ENCODE measurements at places on chromosomes 6 and 20.

GRCh38 chr6:139580592-139581484 is 206.4 kb upstream of the CITED2 start:
- DNase-seq, result no peak

- no peak for DNase-seq
These were observed 147.8 kb downstream of the TBC1D7 start for GRCh38 chr6:13180538-13180937.

DNA sequence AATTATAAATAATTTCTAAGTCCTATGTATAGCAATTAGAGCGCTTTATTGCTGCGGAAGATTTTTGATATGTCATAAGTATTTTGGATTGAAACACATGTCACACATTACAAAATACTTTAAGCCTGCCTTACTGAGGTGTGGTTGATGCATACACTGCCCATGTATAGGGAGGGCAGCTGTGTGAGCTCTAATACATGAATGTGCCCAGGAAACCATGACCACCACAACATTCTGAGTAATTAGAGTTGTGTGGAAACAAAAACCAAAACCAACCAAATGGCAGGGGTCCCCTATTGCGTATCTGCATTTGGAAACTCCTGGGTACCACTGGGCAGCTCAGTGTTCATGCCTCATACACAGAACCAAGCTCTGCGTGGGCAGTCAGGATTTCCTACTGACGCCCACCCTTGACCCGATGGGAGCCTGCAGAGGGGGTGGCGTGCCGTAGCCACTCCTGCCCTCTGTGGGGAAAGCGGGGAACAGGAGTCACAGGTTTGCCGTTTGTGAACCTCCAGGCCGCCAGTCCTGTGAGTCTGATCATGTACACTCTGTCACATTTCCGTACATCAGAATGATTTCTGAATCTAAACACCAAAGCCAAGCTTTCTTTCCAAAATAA is 50.9 kb upstream of the PDE10A start:
- DNase-seq, result no peak

DNA sequence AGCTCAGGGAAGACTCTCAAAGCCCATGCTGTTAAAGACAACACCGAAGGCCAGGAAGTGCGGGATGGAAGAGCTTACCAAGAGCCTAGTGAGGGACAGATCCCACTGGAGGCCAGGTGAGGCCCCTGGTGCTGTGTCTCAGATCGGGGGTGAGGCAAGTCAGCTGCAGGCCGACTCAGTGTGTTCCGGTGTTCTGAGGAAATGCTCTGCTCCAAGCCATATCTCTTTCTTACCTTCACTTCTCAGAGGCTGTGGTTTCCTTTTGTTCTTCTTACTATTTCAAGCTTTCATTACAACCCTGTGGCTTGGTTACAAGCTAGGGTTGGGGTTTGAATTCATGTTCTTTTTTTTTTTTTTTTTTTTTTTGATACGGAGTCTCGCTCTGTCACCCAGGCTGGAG is 114.3 kb upstream of the ZFP64 start:
- DNase-seq, result no peak

DNA sequence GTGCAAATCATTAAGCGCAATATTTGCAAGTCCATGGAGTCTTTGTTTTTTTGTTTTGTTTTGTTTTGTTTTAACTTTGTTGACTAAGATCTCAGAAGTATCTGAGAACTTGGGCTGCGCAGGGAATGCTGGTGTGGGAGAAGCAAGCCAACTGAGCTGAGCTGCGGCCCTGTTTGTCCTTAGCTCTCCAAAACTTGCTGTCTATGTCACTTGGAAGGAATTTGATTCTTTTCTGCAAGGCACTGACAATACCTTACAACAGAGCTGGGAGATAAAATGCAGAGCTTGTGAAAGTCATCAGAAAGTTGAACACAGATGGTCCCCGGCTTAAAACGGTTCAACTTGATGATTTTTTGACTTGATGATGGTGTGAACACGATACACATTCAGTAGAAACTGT is 5.4 kb downstream of the SLC22A23 start:
- DNase-seq, result no peak

DNA sequence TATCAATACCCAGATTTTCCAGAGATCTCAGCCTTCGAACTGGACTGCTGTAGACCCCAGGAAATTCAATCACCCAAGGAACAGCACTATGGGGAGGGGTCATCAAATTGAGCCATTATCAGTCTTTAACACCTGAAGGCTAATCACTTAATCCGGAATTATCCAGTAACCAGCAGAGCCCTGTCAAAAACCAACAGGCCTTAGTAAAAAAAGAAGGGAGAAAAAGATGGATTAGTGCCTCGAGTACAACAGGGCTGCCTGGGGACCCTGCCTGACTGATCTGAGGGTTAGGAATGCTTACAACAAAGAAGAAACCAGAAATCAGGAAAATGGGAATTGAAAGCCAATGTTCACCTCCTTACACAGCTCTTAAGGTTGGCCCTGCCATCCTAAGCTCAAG is 7.6 kb downstream of the RRAGD start:
- no peak for DNase-seq

GRCh38 chr6:20092071-20092566 is 120.2 kb downstream of the MBOAT1 start:
- DNase-seq, result no peak

DNA sequence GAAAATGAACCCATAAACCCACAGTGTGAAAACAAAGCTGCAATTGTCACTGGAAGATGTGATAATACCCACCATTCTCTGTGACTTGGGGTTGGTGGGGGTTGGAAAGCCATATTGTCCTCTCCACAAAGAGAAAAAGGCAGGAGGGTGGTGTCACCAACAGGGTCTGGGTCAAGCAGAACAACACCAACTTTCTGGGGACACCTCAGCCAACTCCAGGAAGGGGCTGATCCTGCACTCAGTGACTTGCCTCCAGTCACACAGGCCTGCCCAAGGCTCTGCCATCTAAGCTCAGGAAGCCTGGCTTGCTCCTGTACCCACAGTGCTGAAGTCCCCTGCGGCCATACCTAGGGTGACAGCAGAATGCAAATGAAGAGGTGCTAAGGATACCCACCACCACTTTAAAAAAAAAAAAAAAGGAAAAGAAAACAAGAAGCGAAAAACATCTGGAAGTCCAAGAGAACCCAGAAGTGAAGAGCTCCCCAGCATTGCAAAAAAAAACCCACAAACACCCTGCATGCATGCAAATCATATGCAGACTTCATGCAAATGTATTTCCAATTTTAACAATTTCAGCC is 110.6 kb downstream of the PREX1 start:
- no peak for DNase-seq

GRCh38 chr6:157638779-157639178 is 184.3 kb upstream of the SNX9 start:
- DNase-seq, result no peak

- no peak for DNase-seq
These were observed 13.1 kb upstream of the CDK19 start for GRCh38 chr6:110828396-110828795.

- no peak for DNase-seq
These were observed 279.6 kb downstream of the NRN1 start for GRCh38 chr6:5726976-5727718.

GRCh38 chr6:7148100-7148822 is 40.5 kb downstream of the RREB1 start:
- no peak for DNase-seq

- DNase-seq, result no peak
These were observed 718.6 kb downstream of the QKI start for GRCh38 chr6:164133095-164133494.

DNA sequence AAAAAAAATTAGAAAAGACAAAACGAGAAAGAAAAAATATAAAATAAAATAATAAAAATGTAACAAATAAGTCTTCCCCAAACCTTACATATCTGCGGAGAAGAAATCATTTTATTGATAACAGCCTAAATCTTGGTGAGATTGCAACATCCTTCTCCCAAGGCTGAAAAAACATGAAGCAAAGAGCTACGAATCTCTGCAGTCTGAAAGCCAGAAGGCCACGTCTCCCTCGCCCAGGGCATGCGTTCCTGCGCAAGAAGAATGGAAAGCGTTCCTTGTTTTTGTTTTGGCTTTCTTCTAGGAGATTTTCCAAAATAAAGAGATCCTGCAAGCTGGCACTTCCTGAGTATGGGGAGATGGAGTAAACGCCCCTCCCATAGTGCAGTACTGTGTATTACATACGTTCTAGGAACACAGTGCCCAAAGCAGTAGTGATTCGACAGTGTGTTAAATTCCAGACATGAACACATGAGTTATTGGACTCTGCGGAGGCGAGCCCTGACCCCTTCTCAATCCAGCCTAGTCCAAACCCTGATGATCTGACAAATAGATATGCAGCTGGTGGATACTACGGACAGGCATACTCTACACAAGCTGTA is 126.7 kb upstream of the RREB1 start:
- no peak for DNase-seq

DNA sequence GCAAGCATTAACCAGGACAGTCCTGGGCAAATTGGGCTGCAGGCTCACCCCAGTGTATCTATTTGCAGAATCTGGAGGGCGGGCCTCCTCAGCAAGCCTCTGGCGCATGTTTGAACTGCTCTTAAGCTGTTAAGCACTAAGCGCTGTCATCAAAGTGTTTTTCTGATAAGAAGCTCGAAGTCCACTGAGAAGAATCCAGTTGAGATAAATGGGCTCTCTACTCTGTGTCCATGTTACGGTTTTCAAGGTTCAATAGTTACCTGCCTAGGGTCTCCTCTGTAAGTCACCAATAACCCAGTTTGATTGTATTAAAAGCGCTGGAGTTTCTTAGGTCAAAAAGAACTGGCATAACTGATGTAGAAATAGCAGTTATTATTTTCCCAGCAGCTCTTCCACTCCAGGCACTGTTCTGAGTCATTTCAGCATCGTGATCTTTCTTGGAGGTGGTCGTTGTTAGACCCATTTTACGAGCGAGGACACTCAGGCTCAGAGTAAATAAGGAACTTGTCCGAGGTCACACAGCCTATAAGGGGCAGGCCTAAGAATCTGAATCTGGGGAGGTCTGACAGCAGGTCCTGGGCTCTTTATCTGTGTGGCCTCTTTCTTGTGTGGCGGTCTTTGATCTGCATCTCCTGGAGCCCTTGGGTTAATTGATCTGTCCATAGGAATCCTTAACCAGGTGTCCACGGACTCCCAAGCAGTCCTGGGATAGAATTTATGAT is 207.4 kb upstream of the ZNF217 start:
- no peak for DNase-seq

GRCh38 chr6:31125162-31125561 is 4.9 kb upstream of the CDSN start:
- DNase-seq, result no peak

DNA sequence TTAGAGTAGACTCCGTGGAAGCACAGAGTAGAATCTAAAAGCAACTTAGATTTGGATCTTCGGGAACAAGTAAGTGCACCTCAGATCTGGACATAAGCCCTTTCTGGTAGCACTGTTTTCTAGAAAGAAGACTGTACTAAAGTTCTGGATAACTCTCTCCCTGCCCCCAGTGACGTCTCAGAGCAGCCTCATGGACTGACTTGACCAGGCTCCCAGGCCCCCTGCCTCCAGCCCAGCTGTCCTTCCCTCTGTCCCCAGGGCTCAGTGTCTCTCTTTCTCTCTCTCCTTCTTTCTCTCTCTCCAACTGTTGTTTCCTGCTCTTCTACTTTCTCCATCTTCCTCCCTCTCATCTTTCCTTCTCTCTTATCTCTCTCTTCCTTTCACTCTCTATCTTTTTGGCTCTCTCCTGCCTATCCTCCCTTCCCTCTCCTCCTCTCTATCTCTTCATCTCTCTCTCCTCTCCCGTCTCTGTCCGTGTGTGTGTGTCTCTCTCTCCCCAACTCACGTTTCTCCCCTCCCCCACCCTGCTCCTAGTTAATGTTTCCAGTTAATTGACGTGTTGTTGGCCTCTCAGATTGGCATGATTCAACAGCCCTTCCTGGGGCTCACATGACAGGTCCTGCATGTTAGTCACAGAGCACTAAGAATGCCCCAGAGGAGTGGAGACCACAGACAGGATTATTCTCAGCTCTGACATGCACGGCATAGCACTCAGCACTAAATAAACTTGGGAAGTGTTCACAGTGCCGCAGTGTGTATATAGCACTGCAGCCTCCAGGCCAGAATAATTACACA is 180.4 kb upstream of the FOXQ1 start:
- DNase-seq, result no peak

- no peak for DNase-seq
These were observed 137.6 kb downstream of the UST start for GRCh38 chr6:148884461-148884860.

- DNase-seq, result no peak
These were observed 392.4 kb upstream of the SOX4 start for GRCh38 chr6:21201187-21201586.

- DNase-seq, result no peak
These were observed 148.4 kb downstream of the HIVEP2 start for GRCh38 chr6:142796571-142796970.

GRCh38 chr6:18503593-18504231 is 116.6 kb downstream of the RNF144B start:
- no peak for DNase-seq

GRCh38 chr6:164037171-164037870 is 622.8 kb downstream of the QKI start:
- no peak for DNase-seq

- no peak for DNase-seq
These were observed 32.2 kb downstream of the PYGB start for GRCh38 chr20:25280051-25280573.

DNA sequence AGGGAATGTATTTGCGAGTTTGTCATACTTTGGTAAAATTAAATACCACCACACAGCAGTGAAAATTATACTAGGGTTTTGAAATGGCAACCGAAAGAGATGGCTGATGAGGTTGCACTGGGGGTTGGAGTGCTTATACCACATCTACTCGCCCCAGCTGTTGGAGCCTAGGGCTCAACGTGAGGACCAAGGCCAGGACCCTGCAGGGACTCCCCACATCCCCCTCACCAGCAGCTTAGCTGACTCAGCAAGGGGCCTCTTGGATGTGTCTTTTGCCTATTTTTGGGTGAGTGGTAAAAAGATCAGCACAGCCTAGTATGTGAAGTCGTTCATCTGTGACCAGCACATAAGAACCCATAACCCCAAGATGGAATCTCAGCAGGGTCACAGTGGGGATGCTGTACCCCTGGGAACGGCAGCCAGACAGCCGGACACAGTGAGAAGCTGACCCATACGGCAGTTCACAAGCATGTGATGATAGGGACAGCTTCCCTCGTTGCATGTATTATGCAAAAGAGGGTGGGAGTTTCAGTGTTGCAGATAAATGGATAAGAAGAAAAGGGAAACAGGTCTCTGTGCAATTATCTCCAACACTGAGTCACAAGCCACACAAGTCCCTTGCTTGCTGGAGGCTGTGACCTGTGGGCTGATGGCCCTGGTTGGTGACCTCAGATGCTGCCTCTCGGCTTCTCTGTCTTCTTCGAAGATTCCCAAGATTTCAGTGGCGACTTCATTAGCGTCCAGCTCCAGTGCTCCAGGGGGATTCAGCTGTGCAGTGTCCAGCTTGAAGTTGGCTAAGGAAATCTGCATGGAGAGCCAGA is 20.9 kb upstream of the SPO11 start:
- no peak for DNase-seq

GRCh38 chr6:72861059-72861458 is 239.2 kb downstream of the KCNQ5 start:
- no peak for DNase-seq

Data from activated CD4-positive, alpha-beta T cell treated with anti-CD3 and anti-CD28 coated beads for 1 hour (primary cell).